ENCODE measurements at places on chromosomes 1 and 21. TPM values are rescaled to one million over a fixed set of nuclear protein-coding genes. Genes with fewer than 3 reads are reported as not detected.

The PRAMEF18 gene
- not detected for total RNA-seq

DNA sequence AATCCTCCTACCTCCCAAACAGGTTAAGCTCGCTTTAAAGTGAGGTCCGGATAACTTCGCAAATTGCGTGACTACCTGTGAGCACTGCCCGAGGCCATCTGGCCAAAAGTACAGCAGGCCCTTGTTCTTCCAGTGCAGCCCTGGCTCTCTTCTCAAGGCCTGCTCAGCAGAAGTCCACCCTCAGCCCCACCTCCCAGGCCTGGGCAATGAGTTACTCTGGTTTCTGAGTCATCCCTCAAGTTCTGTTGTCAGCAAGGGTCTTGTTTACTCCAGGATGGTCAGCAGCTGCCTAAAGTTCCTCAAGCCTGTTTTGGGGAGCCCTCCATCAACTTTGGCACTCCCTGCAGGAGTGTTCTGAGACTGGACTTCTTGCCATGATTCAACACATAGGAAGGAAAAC is 101.7 kb downstream of the BCAR3 start:
- no peak for DNase-seq

DNA sequence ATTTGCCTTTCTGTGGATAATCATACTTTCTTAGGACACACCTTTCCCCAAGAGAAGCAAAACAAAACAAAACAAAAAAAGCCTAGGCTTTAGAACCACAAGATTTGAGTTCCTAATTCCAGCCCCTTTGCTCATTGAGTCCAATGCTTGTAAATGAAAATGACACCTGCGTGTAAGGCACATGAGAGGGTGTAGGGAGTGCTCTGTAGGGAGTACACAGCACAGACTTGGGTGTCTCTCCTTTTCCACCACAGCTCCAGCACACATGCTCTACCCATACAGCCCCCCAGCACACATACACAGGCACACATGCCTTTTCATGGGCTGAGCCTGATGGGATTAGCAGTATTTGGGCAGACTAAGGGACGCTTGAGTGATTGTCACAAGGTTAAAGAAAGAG is 9.2 kb upstream of the NGF start:
- DNase-seq, result no peak

DNA sequence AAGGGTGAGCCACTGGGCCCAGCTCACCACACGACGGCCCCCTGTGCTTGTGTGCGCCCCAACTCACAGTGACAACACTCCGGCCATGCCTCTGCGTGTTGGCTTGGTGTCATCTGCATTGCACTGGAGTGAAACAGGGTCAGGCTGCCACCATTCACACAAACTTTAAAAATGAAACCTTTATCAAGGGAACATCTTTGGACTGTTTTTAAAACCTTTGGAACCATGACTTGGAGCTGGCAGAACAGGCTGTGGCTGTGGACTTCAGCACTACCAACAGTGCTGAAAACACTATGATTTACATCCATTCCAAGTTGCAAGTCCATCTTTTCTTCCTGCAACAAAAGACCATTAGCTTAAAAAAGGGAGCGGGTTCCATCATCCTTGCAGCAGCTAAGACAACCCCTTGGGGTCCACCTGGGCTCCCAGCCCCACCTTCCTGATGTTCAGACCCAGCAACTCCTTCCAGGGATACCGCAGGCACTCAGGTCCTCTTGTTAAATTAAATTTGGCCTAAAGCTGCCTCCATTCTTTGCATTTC is 25.6 kb downstream of the POFUT2 start:
- DNase-seq, result no peak

GRCh38 chr21:44760376-44760775 is 41.2 kb downstream of the UBE2G2 start:
- no peak for DNase-seq

Measured in CD4-positive, alpha-beta T cell (primary cell).